ENCODE measurements at places on chromosomes 12 and 14.
A peak's percentile ranks its signal among the peaks of the same experiment; 100 is the strongest.

DNA sequence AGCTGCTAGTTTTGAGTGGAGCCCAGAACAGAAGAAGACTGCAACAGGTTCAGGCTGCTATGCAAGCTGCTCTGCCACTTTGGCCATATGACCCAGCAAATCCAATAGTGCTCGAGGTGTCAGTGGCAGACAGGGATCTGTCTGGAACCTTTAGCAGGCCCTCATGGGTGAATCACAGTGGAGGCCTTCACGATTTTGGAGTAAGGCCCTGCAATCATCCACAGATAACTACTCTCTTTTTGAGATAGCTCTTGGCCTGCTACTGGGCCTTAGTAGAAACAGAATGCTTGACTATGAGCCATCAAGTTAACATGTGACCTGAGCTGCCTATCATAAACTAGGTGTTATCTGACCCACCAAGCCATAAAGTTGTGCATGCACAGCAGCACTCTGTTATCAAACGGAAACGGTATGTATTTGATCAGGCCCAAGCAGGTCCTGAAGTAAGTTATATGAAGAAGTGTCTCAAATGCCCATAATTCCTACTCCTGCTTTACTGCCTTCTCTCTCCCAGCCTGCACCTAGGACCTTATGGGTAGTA, 116.9 kb upstream of the CCDC196 start:
- DNase-seq: no peak

GRCh38 chr12:14384783-14385638, 19.5 kb downstream of the ATF7IP start:
- DNase-seq: peak; percentile 38

- no peak for DNase-seq
Measured at GRCh38 chr12:117360551-117361346, 677 bp downstream of the NOS1 start.

DNA sequence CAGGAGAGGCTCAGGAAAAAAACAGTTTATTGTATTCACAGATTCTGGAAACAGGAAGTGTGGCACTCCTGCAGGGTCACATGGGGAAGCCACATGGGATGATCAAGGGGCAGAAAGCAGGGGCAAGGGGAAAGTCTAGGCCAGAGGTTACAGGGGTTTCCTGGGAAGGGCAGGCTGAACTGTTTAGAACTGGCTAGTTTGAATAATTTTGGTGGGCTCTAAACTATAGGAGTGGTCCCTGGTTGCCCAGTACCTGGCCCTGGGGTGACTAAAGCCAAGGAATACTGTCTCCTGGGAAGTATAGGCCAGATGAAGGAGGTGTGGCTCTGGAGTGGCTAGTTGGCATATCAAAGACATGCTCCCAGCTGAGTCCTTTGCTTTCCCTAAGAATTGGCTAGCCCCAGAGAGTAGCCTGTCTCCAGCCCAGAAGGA, 169.2 kb downstream of the SLC41A2 start:
- DNase-seq: no peak

GRCh38 chr14:48726080-48726642, 860.0 kb downstream of the RPS29 start:
- no peak for DNase-seq

DNA sequence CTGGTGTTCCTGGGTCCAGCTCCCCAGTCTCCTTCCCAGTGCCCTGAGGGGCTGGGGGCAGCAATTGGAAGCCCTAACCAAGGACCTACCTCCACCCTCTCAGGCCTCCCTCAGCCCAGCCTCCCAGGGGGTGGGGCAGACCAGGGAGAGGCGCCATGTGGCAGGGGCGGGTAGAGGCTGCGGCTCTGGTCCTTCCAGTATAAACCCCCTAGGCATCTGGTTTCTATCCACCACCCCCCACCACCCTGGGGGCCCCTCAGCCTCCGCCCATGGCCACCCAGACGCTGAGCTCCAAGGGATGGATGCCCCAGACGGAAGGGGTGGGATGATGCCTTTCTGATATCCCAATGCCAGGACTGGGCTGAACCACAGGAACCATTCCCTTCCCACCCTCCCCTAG, 2.8 kb upstream of the SP7 start:
- DNase-seq: no peak

GRCh38 chr12:68675101-68675842, 11.5 kb upstream of the NUP107 start:
- DNase-seq: no peak

GRCh38 chr12:9590441-9590840, 17.3 kb downstream of the KLRB1 start:
- DNase-seq: no peak

- no peak for DNase-seq
Measured at GRCh38 chr14:87185961-87186560, 806.9 kb downstream of the GALC start.

DNA sequence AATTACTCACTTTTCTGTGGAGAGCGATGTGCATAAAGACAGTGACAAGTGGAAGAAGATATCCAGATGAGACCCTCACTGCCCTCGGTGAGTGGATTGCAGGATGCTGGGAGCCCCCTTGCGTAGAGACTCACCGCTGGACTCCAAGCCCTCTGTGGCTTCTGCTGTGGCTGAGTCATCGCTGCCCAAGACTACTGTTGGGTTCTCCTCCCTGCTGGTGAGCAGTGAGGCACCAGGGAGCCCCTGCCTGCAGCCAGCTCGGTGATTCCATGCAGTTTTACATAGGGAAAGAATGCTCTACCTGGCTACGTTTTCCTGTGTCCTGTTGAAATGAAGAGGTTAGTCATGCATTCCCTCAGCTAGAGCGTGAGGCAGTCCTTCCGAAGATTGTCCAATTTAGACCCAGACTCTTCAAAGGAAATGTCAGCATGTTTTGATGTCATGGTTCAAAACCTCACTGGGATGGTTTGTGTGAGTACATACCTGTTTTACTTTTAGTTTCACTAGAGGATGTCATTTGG, 28.2 kb downstream of the TRAF3 start:
- DNase-seq: peak; percentile 45

GRCh38 chr12:106455111-106455510, 97.6 kb downstream of the POLR3B start:
- no peak for DNase-seq

- no peak for DNase-seq
Measured at GRCh38 chr14:91830777-91831176, 36.6 kb downstream of the TC2N start.

DNA sequence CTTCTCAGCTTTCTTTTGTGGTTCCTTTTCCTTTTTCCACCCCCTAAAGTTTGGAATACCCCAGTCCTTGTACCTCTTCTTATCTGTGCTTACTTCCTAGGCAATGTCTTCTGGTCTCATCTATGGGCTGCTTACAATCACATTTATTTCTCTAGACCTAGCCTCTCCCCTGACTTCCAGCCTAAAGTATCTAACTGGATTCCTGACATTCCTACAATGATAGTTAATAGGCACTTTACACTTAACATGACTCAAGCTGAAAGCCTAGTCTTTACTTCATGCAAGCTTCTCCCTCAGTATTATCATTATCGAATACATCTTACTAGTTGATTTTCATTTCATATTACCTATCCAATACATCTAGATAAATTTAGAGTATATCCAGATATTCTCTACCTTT, 21.2 kb downstream of the CLECL1 start:
- no peak for DNase-seq
